ENCODE measurements at places on chromosomes 3 and 15. TPM values are rescaled to one million over a fixed set of nuclear protein-coding genes. Genes with fewer than 3 reads are reported as not detected.

Gene ADCY5
- total RNA-seq, result 0.34 TPM

Gene SH2D7
- total RNA-seq, result not detected

Gene PDCD10
- 53.6 TPM for total RNA-seq

Gene STRIT1
- total RNA-seq, result not detected

Gene SCAMP2
- 65.1 TPM for total RNA-seq

All from A549 treated with Mapracorat at 1 μM for 4 hours (cell line).